GM12878 (cell line): ENCODE measurements at places on chromosomes 13 and 19.

GRCh38 chr19:2081873-2082810 lies 14.0 kb downstream of the MOB3A start:
- DNase-seq = no peak

- no peak for DNase-seq
These were observed 1.3 kb downstream of the UBL3 start for GRCh38 chr13:29849071-29849631.

DNA sequence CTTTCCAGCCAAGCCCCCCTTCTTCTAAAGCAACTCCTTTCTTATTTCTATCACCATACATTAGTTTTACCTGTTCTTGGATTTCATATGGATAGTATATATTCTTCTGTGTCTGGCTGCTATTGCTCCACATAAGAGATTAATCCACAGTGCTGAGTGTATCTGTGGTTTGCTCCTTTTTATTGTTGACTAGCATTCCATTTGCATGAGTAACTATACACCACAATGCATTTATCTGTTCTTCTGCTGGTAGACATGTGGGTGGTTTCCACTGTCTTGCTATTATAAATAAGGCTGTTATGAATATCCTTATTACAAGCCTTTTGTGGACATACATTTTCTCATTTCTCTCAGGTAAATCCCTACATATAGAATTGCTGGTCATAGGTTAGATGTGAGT lies 138.2 kb downstream of the SLC7A1 start:
- no peak for DNase-seq

DNA sequence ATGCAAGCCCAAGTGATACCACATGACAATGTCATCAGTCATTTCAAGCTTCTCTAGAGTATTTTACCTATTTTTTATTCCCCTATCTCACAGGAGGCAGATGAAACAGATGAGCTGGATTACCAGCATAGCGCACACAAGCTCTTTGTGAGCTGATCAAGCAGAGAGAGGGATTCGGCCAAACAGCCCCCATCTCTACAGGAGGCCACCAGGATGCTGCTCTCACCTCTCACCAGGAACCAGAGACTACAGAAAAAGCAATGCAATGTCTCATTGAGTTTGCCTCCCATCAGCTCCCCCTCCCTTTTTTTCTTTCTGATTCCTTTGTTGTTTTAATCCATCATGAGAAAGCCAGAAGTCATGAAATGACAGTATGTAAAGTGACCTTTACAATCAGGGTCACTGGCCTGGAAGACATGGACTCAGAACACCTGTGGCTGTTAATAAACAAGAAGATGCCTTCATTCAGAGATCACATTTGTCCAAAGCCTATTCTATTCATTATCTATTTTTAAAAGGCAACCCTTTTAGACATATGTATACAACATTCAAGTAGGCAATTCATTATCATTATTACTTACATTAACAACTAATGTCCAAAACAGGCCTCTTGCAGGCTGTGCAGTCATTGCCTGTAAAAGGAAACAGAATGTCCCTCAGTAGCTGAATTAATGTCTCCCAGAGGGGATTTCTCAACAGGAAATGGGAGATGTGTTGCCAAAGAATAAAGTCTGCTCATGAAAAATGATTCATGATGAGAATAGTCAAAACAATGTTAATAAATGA lies 656.6 kb downstream of the TBC1D4 start:
- DNase-seq = no peak
